ENCODE measurements at places on chromosomes 3 and 15. TPM values are rescaled to one million over a fixed set of nuclear protein-coding genes. Genes with fewer than 3 reads are reported as not detected.

SERINC4 gene
- not detected for polyA plus RNA-seq

TICRR gene
- 2.4 TPM for polyA plus RNA-seq

GREM1 gene
- 2,694 TPM for polyA plus RNA-seq

SPATA12 gene
- polyA plus RNA-seq: not detected

UROC1 gene
- not detected for polyA plus RNA-seq

- no peak for DNase-seq
Measured at GRCh38 chr15:29920515-29920914, 98.2 kb upstream of the TJP1 start.

GRCh38 chr3:171564748-171565480 is 104.7 kb upstream of the TNIK start:
- no peak for DNase-seq

GRCh38 chr3:119500265-119500664 is 1.9 kb downstream of the TIMMDC1 start:
- DNase-seq: no peak

- DNase-seq: no peak
Measured at GRCh38 chr15:88900309-88900981, 5.1 kb upstream of the HAPLN3 start.

GRCh38 chr15:41354371-41354770 is 21.7 kb downstream of the NUSAP1 start:
- no peak for DNase-seq

DNA sequence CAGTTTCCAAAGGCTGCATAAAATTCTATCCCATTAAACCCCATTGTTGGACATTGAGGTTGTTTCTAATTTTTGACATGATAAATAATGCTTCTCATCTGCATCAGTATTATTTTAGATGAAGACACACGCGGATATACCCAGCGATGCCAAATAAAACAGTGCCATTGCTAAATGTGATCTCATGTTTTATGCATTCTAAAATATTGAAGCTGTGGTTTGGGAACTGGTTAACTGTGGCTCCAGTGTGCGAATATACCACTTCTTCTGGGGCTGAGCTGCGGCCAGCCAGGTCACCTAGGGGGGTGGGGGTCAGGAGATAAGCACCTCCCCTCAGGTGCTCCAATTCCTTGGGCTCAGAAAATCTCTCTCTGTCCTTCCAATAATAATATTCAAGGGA is 230.0 kb downstream of the ADAMTS9 start:
- DNase-seq: no peak

GRCh38 chr15:74345051-74345450 is 22.4 kb downstream of the CYP11A1 start:
- DNase-seq: no peak

- no peak for DNase-seq
Measured at GRCh38 chr15:95690631-95691340, 639.7 kb upstream of the NR2F2 start.

- DNase-seq: no peak
Measured at GRCh38 chr3:14016900-14017475, 107.7 kb downstream of the CHCHD4 start.

GRCh38 chr15:85718981-85719380 is 75.7 kb downstream of the KLHL25 start:
- no peak for DNase-seq

DNA sequence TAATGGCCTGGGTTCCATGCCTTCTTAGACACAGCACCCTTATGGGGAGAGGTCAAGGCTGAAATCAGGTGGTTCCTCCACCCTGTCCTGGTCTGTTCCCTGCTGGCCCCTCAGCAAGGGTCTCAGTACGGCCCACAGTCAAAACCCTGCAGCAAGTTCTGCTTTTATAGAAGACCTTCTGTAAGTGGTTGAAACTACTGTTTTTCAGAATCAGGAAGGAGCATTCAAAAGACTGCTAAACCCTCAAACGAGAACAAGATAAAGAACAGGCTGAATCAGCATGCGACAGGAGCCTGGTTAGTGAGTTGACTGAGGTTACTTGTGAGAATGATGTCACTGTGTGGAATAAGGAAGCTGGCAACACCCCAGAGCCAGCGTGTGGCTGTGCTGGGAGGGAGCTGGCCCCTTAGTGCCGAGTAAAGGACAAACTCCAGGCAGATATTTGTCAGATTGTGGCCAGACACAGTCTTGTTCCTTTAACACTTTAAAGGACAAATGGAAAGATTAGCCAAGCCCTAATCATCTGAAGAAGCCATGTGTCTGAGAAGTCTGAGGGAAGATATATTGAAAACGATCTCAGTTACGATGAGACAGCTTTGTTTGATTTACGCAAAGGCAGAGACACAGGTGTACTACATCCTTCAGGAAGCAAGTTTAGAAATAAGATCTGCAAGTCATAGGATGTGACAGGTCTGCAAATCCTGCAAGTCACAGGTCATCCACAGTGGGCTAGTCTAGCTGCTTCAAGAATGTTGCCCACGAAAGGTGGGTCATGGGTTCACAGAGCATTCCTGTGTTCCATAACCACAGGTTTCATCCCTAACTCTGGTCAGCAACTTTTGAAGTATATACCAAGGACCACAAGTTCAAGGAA is 54.0 kb downstream of the B3GNT5 start:
- no peak for DNase-seq

DNA sequence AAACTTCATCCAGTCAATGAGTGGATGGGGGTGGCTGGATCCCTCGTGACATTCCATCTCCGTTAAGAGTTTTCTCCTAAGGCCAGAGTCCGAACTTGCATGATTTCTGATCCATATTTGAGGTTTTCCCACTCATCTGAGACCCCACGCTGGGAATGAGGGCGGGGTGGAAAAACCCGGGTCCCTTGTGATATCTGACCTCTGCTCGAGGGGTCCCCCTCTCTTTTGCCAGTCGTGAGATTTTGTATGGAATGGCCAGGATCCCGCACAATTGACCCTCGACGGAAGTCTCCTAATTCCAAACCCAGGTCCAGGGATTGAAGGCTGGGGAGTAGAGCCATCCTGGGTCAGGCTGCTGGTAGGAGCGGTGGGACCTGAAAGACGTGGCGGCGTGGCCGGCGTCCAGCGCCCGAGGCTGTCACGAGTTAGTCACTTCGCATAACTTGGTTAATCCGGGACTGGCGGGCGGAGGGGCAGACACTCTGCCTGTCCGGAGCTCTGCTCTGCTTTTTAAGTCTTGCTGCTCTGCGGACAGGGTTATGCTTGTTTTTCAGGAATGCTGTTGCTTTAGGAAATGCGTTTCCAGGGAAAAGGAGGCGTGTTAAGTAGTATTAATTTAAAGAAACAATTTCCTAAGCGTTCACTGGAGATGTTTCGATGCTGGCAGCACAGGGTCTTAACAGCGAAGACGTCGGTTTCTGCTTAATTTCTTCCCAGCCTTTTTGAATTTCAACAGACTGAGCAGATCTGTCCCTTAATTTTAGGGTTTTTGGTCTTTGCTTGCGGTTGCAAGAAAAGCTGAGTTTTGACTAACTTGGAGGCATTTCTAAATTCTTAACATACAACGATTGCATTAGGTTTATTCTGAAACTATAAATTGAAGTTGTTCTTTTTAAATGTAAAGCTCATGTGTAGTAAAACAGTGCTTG is 69.7 kb upstream of the LRRFIP2 start:
- DNase-seq: peak; percentile 44

DNA sequence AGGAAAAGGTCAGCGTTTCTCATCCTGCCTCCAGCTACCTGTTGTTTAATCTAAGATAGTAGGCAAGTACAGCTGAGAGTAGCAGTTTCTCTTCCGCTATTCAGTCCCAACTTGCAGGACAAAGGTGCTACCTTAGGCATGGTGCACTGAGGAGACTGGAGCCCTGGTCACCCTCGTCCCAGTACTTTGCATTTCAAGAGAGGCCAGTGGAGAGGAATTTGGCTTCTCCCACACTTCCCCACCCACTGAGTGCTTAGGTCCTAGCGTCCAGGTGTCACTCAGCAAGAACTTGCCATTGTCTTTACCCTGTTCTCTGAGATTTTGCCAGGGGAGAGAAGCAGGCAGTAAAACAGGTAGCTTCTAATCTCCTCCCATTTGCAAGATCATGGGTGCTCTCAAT is 12.5 kb upstream of the RPN1 start:
- no peak for DNase-seq

GRCh38 chr3:197795200-197795599 is 4.1 kb downstream of the LRCH3 start:
- DNase-seq: no peak

DNA sequence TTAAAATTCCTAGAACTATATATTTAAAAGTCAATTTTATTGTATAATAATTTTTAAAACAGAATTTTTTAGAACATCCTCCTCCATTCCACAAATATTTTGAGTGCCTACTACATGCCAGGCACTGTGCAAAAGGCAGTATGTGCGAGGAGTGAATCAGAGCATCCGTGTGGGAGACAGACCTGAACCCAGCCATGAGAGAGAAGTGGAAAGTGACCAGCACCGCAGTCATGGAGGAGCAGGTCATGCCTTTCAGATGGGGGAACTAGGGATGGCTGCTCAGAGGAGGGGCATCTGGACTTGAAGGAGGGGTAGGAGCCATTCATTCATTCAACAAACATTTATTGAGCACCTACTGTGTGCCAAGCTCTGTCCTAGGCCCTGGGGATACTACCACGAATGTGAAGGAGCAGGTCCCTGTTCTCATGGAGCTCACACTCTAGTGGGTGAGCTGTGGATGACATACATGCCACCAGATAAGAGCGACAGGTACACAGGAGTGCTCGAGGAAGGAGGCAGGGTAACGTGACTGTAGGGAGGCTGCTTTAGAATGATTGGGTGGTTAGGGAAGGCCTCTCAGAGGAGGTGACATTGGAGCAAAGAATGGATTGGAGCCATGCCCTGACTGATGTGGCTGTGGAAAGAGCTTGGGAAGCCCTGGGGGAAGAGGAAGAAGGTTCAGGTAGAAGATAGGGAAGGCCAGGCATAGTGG is 3.1 kb upstream of the CHRNA3 start:
- no peak for DNase-seq

Data from BJ (cell line).